Activated naive CD4-positive, alpha-beta T cell treated with Interleukin-2 at 50 U/mL for 16 hours (primary cell): ENCODE measurements at places on chromosomes 2 and 18.

GRCh38 chr2:176553685-176554100, 284.5 kb downstream of the MTX2 start:
- DNase-seq = peak; percentile 14

GRCh38 chr18:67496469-67496868, 20.1 kb downstream of the DSEL start:
- DNase-seq = no peak

DNA sequence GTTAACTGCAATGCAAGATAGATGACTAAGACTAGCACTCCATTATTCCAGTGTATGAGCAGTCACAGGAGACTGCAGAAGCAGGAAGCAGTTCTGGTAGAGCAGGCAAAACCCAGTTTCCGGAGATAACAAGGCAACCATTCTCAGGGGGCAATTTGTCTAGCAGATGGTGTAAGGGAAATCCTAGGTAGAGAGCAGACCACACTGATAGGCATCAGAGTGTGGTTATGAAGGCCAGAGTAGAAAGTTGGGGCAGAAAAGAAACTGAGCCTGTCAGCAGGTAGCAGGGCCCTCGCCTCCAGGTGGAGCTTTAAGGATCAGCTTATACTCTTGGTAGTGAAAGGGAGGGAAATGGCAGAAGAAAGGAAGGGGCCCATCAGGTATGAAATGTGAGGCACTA, 164.4 kb downstream of the PDE11A start:
- DNase-seq = no peak

DNA sequence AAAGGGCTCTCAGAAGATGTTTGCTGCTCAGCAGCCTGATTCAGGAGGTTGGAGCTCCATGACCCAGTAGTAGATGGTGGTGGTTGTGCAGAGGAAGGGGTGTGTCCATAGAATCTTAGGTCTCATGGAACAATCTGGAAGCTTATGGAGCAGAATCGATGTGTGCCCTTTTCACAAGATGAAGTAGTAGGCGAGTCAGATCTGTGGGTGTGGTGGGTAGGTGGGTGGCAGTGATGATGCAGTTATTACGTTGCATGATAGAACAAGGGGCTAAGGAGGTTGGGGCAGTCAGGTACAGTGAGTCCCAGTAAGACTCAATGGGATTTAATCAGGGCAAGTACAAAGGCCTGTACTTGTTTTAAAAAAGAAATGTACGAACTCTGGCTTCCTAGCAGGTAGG, 9.1 kb downstream of the TET3 start:
- DNase-seq = peak; percentile 40

DNA sequence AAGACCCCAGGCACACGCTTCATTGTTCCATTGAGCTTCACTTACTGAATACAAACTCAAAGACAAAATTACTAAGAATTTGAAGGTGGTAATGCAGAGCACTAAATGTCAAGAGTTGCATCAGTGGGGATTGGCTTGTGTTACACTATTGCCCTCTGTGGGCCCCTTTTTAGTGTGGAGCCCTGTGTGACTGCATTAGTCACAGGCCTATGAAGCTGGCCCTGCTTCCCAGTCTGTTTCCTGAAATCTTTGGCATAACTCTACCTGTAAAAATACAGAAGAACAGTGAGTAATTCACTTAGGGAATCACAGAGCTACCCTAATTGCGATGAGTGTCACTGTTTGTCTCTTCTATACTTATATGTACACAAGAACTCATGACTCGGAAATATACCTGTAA, 40.0 kb upstream of the STPG4 start:
- DNase-seq = no peak
